ENCODE measurements at places on chromosomes 12 and 14.

- DNase-seq = no peak
Observed at GRCh38 chr14:72332871-72333270, 400.6 kb downstream of the RGS6 start.

- DNase-seq = no peak
Observed at GRCh38 chr12:3071107-3071506, 6.1 kb upstream of the TSPAN9 start.

DNA sequence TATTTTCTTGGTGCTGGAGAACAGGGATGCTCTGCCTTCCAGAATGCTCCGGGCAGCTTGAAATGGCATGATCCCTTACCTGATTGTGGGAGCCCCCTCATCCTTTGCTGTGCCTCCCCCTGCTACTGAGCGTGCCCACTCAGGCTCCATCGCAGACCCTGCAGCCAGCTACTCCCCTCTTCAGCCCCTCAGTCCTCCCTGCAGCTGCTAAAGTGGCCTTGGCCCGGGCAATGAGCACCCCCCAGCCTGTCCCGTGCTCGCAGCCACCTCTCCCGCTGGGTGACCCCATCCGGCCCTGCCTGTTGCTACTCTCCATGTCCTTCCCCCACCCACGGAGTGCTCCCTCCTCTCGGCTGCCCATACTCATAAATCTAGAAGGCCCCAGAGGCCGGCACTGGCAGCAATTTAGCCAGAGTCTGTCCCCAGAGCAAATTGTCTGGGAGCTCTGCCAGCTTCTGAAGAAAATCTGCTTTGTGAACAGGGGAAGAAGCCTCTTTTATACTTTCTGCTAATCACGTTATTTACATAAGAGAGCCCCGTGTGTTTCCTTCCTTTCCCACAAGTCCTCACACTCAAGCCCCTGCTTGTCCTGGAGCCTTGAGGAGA, 143.7 kb upstream of the FRMD6 start:
- DNase-seq = no peak

GRCh38 chr12:46373301-46374296, 1.0 kb upstream of the SLC38A2 start:
- no peak for DNase-seq

Data from Panc1 (cell line).